ENCODE measurements at places on chromosomes 5 and 9.

GRCh38 chr5:74833537-74834266, 32.5 kb downstream of the FAM169A start:
- no peak for DNase-seq

DNA sequence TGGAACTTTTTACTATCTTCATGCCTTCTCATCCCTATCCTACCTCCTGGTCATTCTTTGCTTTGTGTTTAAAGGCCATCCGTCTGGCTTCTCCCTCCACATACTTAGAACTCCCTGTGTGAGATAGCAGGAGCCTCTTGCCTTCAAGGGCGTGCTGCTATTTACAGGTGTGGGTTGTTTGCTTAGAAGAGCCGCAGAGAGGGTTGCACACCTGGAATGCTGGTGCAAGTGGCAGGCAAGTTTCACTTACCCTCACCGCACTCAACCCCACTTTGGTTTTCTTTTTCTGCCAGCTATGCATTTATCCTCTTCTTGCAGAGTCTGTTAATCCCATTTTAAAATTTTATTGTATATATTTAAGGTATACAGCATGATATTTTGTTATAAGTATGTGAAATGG, 12.6 kb downstream of the SKP2 start:
- DNase-seq = no peak

DNA sequence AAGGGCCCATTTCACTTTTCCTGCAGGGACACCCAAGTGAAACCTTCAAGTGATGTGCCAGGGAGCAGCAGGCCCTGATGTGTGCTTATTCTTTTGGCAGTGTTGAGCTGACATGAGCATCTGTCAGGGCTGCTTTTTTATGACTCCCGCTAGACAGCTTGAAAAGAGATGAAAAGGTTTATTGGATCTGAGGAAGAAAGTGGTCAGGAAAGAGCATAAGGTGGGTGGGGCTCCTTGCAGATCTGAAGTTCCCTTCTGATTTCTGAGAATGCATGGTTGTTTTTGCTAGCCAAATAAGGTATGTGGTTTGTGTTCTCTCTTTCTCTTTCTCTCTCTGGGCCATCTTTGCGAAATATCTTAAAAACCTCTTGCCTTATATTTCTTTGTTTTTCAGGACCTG, 316.1 kb downstream of the DMRT2 start:
- no peak for DNase-seq

- DNase-seq = no peak
Observed at GRCh38 chr9:98081477-98082219, 25.1 kb downstream of the NANS start.

- DNase-seq = no peak
Observed at GRCh38 chr5:62920856-62921255, 342.2 kb downstream of the LRRC70 start.

GRCh38 chr9:92642041-92642451, 27.9 kb downstream of the IPPK start:
- DNase-seq = no peak
